ENCODE measurements at places on chromosomes 3 and 15.

GRCh38 chr3:111496894-111497559, 45.0 kb upstream of the CD96 start:
- no peak for DNase-seq

DNA sequence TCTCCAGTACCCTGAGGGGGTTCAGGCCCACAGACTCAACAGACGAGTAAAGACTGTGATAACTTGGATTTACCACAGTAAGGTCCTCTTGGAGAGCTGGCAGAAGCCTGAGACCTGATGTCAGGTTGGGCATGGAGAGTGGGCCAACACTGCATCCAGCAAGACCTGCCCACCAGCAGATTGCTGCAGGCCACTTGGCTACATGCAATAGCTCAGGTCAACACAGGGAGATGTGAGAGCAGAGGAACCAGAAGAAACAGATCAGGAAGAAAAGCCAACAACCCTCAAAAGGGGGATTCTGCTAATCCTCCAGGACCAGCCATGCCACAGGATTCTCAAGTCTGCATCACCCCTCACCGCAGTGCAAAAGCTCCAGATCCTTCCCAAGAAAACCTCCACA, 1.7 kb upstream of the IP6K1 start:
- DNase-seq = no peak

DNA sequence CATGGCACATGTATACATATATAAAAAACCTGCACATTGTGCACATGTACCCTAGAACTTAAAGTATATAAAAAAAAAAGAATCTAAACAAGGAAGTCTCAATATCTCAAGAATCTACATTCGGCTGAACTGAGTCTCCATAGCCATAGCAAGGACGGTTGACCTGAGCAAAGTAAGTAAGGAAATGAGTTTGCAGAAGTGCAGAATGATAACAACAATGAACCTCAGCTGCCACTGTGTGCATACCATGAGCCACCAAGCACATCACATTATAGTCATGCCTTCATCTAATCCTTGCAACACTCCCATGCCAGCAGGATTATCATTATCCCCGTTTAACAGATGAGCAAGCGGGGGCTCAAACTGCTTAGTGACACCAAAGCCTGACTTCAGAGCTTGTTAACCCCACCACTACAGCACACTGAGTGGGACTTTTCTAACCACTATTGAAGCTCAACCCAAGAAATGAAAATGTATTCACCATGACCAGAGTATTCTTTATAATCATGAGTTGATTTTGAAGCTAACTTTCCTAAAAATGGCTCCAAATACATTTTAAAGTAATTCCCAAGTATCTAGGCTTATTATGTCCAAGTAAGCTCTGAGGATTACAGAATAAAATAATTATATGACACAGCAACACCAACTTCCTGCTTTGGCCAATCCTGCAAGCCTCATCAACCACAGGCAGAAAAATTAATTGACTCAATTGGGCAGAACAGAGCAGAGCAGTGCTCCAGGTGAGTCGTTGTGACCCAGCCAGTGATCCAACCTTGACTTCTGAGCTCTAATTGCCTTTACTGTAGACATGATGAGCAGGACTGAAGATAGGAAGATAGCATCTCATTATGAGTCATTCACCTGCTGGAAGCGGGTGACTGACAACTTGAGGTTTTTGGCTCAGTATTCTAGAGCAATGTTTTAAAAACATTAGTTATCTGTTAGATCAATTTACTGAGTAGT, 47.3 kb upstream of the IL12A start:
- DNase-seq = no peak

DNA sequence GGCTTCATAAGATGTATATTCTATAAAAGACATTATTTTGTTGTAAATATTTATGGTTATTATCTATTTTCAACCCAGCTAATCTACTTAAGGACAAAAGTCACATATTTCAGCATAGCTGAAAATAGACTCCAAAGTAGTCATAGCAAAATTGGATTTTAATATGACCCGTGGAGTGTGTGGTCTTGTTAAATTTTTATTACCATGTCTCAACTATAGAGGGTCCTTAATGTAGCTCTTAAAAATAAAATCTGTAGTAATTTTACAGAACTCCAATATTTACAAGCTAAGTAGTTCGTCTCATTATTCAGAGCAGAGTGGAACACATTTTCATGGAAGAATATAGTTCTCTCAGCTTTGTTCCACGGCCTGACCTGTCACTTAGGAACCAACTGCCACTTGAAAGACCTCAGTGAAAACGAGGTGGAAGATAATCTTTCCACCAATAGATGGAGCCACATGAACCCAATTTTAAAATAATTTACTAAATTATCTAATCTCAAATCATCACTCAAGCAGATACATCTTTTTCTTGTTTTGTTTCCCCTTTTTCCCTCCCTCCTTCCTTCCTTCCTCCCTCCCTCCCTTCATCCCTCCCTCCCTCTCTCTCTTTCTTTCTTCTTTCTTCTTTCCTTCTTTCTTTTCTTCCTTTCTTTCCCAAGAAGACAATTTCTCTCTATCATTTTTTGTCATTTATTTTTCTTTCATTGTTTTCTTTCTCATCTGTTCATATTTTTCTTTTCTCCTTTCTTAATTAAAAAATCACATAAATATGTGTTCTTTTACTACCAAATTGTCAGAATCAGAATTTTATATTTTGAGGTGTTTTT, 97.2 kb downstream of the CLDN1 start:
- peak; percentile 50 for DNase-seq

GRCh38 chr3:69095636-69096035, 10.9 kb downstream of the ARL6IP5 start:
- DNase-seq = no peak

GRCh38 chr3:189013224-189013888, 158.4 kb upstream of the TPRG1 start:
- DNase-seq = no peak

DNA sequence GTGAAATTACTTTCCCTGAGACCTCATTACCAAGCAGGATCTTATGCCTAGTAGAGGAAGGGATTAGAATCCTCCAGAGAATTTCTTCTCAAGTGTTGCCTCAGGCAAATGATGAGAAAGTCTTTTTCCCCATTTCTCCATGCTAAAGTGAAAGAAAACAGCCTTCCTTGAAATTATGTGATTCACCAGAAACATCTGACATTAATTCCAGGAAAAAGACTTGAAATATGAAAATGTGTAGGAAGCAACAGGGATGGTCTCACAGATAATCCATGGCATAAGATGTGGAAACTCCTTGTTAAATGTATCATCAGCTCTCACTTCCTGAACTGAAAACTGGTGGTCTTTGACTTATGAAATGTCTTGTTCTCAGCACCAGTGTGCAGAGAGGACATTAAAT, 17.9 kb upstream of the ABI3BP start:
- DNase-seq = no peak

DNA sequence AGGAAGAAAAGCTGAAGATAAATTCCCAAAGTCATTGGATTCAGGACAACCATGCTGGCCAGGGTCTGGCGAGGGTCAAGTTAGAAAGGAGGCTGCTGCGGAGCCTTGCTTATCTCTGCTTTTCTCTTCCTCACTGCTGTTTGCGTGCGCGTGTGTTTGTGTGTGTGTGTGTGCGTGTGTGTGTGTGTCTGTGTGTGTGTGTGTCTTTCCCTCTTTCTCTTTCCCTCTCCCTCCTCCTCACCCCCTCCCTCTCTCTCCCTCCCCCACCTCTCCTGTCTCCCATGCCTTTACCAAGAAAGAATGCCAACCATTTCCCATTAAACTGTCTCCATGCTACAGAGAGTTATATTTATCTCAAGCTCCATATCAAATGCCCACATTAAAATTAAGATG, at the start of gene COLQ:
Gene COLQ, minus strand, starts transcription at position 134 of the 393 bp plus-strand sequence. Its CDS starts 81 bp downstream, at position 53.
- DNase-seq = no peak

- no peak for DNase-seq
Measured at GRCh38 chr15:51267703-51268083, 70.7 kb downstream of the CYP19A1 start.

DNA sequence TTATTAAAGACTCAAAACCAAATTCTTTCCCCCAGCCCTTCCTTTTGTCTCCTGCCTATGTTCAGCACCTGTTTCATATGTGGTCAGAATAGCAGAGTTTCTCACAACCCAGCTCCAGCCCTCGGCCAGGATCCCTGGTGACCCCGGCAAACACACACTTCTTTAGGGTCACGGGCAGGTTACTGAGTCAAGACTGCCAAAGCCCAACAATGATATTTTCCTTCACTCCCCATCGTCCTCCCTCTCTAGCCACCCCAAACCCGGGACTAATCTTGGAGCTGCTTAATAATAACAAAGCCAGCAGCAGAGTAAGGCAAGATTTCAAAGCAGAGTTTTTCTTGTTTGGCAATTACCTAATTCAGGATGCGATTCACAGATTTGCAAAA, 25.5 kb downstream of the RARB start:
- no peak for DNase-seq

GRCh38 chr15:70025413-70026296, 72.1 kb downstream of the TLE3 start:
- DNase-seq = no peak

- DNase-seq = no peak
Measured at GRCh38 chr3:4674216-4674615, 181.1 kb downstream of the ITPR1 start.

- DNase-seq = no peak
Measured at GRCh38 chr3:154522036-154522602, 92.1 kb upstream of the GPR149 start.

DNA sequence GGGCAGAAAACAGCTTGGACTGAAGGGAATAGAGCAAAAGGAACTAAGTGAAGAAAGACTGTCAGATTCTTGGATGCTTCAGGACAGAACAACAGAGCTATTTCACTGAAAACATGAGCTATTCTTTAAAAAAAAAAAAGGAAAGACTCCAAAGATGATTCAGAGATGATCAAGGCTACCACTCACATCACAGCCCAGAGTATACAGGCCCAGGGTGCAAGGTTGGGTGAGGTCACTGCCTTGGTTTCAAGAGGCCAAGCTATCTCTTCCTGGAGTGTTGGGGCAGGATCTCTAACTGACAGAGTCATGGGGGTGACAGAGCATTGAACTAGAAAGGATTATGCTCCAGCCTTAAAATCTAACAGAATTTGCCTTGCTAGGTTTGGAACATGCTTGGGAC, 118.1 kb downstream of the AGBL1 start:
- DNase-seq = peak; percentile 1

- DNase-seq = no peak
Measured at GRCh38 chr15:88467935-88468528, 524 bp downstream of the MRPS11 start.

GRCh38 chr3:54137311-54137710, 15.0 kb downstream of the CACNA2D3 start:
- no peak for DNase-seq

DNA sequence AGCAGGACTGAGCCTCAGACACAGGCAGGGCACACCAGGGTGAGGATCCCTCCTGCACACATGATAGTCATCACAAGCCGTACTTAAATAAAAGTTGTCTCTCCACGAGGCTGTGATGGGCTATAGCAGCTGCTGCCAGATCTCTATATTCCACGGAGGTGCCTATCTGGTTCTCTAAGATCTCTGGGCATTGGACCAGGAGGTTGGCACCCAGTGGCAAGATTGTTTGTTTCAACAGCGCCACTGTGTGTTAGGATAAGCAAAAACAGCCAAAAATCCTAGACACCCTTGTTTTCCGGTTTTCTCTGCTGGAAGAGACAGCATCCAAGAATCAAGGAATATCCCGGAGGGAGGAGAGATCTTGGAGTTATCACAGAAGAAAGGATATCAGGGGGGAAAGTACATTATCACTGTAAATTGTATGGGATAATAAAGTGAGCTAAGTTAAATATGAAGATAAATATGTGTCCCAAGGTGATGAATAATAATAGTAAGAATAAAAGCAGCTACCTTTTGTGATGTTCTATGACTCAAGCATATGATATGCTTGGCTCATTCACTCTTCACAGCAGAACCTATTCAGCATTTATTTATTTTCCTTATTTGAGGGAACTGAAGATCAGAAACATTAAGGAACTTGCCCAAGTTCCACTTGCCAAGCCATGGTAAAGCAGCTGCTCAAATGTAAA, 90.6 kb upstream of the AKAP13 start:
- DNase-seq = peak; percentile 57

DNA sequence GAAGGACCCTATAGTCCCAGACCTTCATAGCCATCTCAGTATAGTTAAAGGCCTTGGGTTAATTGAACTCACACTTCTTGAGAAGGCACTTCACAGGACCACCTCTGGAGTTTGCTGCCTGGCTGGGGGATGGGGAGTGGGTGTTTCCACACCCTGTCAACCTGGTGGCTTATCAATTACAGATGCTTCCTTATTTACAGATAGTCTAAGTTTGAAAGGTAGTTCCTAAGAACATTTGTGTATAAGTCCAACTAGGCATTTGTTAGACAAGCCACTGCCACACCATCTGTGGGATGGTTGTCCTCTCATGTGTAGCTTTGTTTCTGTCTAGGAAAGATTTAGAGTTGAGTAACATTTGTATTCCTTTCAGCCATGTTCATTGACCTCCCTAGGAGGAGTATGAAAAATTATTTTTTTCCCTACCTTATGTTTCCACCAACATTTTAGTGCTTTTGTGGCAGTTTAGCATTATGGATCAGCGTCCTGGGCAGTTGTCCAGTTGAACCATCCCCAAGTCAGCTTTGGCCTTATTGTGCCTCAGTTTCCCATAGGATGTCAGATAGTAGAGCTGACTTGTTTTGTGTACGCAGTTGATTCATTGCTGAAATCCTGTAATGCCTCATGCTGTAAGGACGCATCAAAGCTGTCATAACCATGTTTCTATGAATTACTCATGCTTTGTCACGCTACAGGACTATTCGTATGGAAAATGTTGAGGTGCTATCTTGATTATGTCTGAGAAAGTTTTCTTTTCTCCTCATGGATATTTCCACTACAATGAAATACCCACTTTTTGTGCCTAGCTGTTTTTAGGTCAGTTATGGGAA, 21.2 kb upstream of the SIAH2 start:
- peak; percentile 50 for DNase-seq

DNA sequence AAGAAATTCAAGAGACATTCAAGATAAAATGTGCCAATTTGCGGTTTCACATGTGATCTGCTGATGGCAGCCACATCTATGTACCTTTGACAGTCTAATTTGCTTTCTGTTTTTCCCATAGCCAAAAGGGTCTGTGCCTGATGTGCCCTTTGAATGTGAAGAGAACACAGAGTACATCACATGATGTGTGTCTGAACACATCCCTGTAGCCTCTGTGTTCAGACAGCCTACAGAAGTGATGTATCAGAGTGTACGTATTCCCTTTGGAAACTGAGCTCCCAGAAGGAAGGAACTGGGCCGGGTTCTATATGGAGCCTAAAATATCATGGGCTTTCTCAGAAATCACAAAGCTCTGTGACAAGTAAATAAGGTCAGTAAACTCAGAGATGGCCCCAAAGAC, 52.4 kb downstream of the BOC start:
- DNase-seq = no peak

DNA sequence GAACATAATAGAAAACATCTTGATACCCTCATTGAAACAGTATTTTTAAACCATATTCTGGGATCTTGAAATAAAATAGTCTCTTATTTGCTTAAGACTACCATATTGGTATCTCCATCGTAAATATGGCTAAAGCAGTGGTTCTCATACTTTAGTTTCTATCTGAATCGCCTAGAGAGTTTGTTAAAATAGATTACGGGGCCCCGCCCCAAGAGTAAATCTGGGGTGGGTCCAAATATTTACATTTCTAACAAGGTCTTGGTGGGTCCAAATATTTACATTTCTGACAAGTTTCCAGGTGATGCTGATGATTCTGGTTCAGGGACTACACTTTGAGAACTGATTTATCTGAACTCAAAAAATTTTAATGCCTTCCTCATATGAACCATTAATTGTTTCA, 45.3 kb downstream of the TSC22D2 start:
- DNase-seq = no peak
